Left lung (tissue), 14 donors: ENCODE measurements at places on chromosomes 4 and X. TPM values are rescaled to one million over a fixed set of nuclear protein-coding genes. Genes with fewer than 3 reads are reported as not detected.

GRCh38 chrX:18873836-18874235 is 110.1 kb downstream of the PHKA2 start:
- DNase-seq: no peak

DNA sequence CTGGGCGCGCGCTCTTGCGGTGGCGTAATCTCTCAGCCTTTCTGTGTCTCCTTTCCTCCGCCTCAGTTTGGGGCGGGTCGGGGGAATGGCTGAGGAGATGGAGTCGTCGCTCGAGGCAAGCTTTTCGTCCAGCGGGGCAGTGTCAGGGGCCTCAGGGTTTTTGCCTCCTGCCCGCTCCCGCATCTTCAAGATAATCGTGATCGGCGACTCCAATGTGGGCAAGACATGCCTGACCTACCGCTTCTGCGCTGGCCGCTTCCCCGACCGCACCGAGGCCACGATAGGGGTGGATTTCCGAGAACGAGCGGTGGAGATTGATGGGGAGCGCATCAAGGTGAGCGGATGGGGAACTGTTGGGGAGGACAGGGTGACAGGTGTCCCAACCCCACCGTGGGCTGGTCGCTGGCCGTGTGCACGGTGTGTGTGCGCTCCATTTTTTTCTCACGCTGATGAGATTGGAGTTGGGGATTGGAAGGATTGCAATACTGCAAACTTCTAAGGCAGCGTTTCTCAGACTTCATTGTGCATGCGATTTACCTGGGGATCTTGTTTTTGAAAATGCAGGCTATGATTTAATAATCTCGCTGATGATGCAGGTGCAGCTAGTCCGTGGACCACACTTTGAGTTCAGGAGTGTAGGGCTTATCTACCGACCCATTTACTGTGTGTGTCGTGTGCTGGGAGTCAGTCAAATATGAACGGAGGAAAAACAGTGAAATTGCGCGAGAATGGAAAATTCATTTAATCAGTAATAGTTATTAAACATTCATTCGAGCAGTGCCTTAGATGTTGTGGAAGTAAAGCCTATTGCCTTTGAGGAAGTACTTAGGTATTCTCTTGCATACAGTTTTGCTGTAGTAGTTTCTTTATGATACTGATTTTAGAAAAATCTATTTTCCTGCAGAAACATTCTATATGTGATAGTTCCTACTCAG is at the start of gene RAB33B:
Gene RAB33B (plus strand): TSS at position 11 of the 935 bp plus-strand sequence. CDS start 75 bp downstream, at position 86.
- no peak for DNase-seq

DNA sequence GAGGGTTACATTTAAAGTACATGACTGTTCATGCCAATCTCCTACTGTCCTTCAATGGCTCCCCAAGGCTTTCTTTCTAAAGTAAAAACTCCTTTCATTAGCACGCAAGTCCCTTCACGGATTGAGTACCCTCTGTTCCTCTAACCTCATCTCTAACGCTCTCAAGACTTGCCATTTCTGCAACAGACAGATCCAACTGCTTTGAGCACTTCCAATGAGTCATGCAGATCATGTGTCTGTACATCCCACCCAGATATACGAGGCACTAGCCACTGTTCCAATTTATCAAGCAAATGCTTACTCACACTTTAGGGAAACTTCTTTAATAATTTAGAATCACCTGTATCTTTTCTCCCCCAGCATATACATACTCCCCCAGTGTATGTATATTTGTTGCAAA is 332.5 kb upstream of the ZFP42 start:
- DNase-seq: no peak

DNA sequence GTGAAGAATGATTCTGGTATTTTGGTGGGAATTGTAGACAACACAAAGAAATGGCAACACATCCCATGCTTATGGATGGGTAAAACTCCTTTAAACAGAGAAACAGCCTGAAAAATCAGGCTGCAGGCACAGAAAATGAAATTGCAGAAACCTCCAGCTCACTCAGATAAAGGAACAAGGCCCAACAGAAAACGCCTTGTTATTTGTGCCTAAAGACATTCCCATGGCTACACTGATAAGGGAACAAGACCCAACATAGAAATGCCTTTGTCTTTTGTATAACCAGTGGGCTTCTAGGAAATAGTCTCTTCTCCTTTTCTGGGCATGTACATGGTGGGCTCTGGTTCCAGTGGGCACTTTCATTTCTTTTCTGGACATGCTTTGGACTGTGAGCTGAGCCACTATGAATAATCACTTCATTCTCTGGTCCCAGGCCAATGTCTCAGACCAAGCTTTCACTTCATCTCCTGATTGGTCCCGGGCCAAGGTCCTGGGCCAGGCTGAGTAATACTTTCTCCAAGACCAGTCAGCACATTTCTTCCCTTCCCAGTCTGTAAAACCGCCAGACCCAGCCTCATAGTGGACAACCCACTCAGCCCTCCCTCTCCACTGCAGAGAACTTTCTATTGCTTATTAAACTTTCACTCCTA is 160.5 kb downstream of the TBX22 start:
- DNase-seq: no peak

DNA sequence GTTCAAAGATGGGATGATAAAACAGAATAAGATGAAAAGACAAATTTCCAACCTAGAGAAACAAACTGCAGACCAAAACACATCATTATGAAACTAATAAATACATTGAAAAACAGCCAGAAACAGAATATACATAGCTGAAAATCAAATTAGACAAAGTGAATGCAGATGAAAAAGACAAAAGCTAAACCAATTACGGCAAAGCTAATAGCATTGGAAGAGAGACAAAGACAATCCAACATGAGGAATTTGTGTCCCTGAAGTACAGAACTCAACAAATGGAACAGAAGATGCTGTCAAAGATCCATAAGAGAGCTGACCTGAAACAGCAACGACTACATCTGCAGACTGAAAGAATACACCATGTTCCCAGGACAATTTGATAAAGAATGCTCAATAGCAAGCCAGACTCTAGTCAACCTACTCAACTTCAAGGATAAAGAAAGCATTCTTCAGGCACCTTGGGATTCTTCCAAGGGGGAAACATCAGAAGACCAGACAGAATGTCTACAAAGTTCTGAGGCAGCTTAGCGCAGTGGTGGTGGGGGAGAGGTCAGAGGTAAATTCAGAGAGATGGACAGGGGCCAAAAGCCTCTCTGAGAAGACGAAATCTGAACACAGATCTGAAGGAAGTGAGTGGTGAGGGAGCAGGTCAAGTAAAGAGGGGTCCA is 27.4 kb upstream of the IRAK1 start:
- no peak for DNase-seq

DNA sequence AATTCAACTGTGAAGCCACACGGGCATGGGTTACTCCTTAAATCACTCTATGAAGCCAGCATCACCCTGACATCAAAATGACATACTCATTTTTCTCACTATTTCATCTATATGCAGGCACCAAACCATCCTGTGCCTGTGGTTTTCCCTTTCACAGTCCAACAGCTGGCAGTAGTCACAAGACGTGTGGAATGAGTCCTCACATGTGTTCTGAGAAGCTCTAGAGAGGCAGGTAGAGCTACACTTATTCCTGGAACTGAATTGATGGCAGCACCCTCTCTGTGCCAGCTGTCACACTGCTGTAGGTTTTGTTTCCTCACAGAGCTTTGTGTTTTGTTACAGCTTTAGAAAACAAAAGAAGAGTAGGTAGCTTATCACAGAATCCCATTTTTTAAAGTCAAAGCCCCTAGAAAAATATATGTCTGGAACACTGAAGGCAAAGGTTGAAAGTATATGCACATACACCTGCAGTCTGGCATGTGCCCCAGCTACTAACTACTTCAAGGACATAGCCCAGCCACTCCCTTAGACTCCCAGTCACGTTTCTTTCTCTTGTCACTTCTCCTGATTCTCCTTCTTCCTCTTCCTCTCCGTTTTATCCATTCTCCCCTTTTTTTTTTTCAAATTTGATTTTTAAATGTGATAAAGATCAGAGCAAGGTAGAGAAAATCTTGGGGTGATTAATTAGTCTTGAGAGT is 107.1 kb downstream of the ANXA10 start:
- DNase-seq: no peak

DNA sequence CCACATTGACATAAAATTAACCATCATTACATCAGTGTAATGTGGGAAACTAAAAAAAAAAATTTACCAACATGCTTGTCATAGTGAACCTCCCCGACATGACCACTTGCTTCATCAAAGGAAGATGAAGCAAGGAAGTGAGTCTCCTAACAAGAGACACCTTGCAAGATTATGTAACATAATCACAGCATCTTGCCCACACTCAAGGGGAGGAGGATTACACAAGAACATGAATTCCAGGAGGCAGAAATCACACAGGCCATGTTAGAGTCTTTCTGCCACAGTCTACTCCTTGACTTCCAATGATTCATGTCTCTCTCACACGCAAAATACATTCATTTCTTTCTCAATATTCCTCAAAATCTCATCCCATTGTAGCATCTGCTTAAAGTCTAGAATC is 93.3 kb downstream of the AKAP4 start:
- no peak for DNase-seq

GRCh38 chr4:55409468-55410171 is 13.9 kb downstream of the TMEM165 start:
- DNase-seq: no peak

DNA sequence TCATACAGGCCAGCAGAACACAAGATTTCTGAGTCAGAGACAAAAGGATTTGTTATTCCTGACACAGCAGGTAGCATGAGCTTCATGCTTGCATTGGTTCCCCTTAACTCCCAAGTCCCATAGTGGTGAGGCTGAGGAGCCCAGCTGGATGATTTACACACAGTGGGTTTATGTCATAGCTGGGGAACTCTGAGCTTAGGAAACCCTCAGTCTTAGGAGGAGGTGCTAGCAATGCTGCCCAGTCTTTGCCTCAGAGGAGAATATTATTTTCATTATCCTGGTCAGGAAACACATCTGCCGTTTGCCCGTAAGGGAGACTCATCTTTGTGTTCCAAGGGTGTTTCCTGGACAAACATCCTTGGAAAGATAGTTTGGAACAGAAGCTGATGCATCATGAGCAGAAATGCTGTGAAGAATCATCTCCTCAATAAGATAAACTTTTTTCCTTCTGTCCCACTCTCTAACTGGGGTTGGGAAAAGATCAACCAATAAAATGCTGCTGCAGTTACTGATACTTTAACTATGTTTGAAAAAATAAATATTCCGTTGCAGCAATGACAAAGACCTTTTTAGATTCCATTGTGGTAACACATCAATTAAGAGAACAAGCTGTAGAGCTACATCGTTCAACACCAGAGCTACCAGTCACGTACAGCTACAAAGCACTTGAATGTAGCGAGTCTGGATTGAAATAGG is 146.8 kb downstream of the DCLK2 start:
- no peak for DNase-seq

- DNase-seq: peak; percentile 6
Observed at GRCh38 chr4:30495651-30496310, 224.4 kb upstream of the PCDH7 start.

DNA sequence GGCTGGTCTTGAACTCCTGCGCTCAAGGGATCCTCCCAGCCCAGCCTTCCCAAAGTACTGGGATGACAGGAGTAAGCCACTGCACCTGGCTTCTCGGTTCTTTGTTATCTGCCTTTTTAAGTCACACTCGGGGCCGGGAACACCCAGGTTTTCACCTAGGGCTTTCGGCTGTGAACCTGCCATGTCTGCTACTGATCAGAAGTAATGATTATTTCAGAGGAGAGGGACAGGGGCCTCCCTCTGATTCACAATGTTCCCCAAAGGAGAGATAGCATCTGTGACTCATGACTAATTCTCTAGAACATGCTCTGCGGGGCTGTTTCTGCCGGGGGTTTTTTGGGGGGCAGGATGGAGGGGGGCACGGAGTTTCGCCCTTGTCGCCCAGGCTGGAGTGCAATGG is 26.9 kb downstream of the CRLF2 start:
- DNase-seq: no peak

DNA sequence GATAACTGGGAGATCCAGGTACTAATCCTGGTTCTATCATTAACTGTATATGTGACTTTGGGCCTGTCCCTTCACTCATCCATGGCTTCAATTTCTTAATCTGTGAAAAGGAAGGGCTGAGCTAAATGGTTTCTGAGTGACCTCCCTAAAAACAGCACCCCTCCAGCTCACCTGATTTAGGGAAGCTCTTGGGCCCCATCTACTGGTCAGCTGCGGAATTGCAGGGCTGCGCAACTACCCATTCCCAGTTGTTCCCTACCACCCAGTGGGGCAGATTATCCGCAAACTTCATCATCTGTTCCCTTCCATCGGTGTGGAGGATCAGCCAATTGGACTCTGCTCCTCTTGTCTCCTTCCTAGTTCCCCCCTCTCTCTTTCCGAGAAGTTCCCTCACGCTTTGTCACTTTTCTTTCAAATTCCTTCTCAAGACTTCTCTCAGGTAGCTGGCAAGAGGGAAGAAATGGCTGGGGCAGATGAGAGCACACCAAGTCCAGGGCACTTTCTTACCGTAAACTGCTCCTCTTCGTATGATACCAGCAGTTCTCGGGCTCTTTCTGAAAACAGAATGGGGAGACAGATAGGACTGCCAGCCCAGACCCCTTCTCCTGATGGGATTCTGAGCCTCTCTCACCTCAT is 5.8 kb downstream of the LAS1L start:
- DNase-seq: peak; percentile 21

Gene RHOXF1
- polyA plus RNA-seq: 0.39 TPM
